DND-41 (cell line): ENCODE measurements at places on chromosomes 2 and 18.

DNA sequence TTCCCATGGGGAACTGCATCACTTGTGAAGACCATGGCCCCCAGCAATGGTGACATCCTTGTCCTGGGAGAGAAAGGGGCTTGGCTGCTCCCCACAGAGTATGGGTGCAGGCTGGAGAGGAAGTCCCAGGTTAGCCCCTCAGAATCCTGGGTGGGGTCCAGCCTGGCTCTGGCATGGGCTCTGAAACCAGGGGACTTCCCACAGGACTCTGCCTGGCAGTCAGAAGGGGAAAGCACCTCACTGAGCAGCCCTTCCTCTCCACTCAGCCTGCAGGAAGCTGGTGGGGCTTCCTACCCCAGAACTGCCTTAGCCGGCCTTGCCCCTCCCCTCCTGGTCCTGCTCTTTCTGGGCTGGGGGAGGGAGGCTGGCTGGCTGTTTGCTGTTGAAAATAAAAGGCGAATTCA, 3.7 kb downstream of the NEURL3 start:
- DNase-seq = no peak

GRCh38 chr2:164954186-164954585, 1.1 kb downstream of the SLC38A11 start:
- no peak for DNase-seq

- DNase-seq = peak; percentile 90
These were observed 20.8 kb upstream of the TNP1 start for GRCh38 chr2:216880509-216881184.

DNA sequence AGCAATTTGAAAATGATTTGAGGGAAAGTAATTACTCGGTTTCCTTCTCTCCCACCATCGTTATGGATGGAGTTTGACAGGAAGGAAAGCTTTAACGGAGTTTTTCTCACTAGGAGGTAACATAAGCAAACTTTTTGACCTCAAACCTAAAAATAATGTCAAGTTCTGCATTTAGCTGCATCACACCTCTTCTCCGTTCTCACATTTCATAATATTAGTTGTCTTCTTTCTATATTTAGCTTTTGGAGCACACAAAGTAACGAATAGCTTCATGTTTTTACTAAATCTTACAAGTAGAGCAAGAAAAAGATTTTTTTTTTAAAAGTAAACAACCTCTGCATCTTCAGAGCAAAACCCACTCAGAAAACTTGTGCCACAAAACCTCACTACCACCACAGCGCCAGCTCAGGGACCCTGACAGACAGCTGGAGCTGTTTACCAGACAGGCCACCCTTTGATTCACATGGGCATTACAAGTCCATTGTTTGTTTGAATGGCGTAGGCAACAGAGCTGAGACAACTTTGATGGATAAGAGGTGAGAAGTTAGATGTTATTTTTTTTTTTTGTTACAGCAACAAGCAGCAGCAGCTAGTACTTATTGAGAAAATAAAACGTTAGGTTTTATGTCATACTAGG, 21.9 kb upstream of the ICOS start:
- DNase-seq = no peak

DNA sequence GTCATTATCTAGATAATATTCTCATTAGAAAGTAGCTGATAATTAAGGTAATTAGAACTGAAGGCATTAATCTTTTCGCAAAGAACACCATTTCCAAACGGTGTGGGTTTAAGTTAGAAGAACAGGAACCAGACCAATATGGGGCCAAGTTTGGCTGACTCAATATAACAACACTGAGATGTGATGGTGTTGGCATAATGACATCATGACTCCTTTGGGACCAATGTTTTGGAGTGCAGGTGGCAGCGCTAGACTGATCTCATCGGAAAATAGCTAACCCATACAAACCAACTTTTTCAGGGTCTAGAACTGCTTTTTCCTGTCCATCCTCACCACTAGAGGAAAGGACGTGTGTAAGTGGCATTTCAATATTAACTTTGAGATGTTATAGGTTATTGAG, 1171.7 kb upstream of the ZEB2 start:
- DNase-seq = no peak
